ENCODE measurements at places on chromosomes 4 and X. TPM values are rescaled to one million over a fixed set of nuclear protein-coding genes. Genes with fewer than 3 reads are reported as not detected.

GRCh38 chrX:85037114-85037513 lies 33.4 kb downstream of the APOOL start:
- DNase-seq: no peak

DNA sequence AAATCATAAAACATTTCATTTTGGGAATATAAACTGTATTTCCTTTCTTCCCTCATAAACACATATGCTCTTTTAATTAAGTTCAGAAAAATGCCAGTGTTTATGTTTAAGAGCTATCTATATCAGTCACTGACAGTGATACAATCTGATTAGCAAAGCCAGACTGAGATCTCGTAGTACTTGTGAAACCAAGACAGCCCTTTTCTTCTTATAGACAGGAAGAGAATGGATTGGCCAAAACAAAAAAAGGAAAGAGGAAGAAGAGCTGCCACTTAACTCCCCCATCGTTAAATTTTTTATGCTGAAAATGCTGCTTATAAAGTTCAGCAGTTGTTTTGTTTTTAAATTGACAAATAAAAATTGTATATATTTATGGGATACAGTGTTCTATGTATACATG lies 87.4 kb downstream of the PLAC1 start:
- DNase-seq: no peak

DNA sequence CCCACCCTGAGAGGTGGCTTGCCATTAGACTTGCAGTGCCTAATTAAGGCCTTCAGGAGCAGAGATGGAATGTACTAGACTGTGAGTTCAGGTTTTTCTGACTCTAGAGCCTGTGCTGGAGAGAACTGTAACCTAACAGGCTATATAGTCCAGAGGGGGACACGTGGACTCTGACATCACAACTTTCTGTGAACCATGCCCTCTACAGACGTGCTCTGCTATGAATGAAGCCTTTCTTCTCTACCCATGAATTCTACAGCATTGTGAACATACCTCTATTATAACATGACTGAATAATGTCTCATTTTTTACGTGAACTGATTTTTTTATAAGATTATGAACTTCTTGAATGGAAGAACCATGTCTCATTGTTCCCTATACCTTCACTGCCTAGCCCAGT lies 68.8 kb downstream of the EVC2 start:
- DNase-seq: no peak

DNA sequence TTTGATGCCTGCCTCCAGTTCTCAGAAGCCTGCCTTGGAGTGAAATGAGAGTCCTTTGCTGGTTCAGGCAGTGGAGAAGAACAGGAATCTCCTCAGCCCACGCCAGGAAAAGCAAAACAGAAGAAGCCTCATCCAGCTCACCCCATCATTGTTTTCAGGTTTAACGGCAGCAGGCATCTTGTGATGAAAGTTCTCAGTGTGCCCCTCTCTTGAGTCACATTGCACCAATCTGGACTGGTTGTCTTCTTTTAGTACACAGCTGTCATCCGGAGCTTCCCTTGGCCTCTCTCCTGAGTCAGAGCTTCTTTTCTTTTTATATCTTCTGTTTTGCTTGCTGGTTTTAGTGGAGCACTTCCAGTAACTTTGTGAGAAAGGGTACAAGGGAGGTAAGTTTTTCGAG lies 50.9 kb downstream of the TSPAN7 start:
- DNase-seq: no peak

- no peak for DNase-seq
These were observed 18.7 kb upstream of the SEC24B start for GRCh38 chr4:109414938-109415337.

DNA sequence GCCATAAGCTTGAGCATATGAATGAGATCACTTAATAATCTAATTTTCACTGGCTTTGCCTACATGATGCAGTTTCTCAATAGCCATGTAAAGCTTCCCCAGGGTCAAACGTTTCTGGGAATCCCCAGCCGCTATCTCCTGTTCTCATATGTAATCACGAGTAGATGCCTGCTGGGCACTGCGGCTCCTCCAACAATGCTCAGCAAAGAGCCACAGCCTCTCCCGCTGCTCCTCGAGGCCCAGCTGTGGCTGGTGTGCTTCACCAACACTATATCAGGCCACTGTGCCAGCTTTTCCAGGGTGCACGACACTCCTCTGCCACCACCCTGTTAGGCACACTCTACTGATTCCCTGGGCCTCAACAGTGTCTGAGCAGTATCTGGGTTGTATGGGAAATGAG lies 78.3 kb upstream of the RASGEF1B start:
- DNase-seq: no peak

GRCh38 chrX:152817078-152817764 lies 13.3 kb downstream of the CETN2 start:
- no peak for DNase-seq

DNA sequence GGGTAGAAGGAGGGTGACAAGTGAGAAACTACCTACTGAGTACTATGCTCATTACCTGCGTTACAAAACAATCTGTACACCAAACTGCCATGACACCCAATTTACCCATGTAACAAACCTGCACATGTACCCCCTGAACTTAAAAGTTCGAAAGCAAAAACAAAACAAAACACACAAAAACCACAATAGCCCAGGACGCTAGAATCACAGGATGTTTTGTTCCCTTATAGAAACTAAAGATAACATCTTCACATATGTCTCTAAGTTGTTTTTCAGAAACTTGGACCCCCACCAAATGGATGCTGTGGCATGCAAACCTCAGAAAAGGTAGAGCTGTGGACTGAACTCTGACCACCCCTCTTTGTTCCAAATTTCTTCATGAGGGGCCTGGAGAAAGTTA lies 25.2 kb upstream of the PNMA5 start:
- no peak for DNase-seq

- no peak for DNase-seq
These were observed 38.1 kb upstream of the CLDN24 start for GRCh38 chr4:183360161-183360919.

DNA sequence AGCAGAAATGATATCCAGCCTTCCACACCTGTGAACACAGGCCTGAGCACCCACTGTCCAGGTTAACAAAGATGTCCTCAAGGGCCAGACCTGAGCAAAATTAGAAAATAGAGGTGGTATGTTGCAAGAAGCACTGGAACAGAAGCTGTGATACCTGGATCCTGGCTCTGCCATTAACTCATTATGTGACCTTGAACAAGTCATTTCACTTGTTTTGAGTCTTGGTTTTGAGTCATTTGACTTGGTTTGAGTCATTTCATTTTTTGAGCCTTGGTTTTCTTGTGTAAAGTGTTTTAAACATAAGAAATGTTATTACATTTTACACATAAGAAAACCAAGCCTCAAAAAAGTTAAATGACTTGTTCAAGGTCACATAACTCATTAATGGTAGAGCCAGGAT lies 2.9 kb upstream of the NWD2 start:
- no peak for DNase-seq

- no peak for DNase-seq
These were observed 333.2 kb upstream of the MAD2L1 start for GRCh38 chr4:120399826-120400225.

- DNase-seq: peak; percentile 18
These were observed 488 bp downstream of the TBC1D25 start for GRCh38 chrX:48540028-48540375.

- DNase-seq: no peak
These were observed 632.4 kb upstream of the ZFP42 start for GRCh38 chr4:187362937-187363857.

- DNase-seq: no peak
These were observed 1303.5 kb downstream of the RAPGEF2 start for GRCh38 chr4:160406263-160406825.

- no peak for DNase-seq
These were observed 17.7 kb upstream of the CPE start for GRCh38 chr4:165360985-165361670.

DDIT4L gene
- 0.35 TPM for total RNA-seq

BEND2 gene
- not detected for total RNA-seq

GBA3 gene
- total RNA-seq: 29.4 TPM

TLR8 gene
- total RNA-seq: 1.4 TPM

MAP7D2 gene
- 5.2 TPM for total RNA-seq

ADAMTS3 gene
- 0.40 TPM for total RNA-seq

DCAF12L2 gene
- 0.46 TPM for total RNA-seq

PNMA6A gene
- total RNA-seq: 0.98 TPM

RAPGEF2 gene
- total RNA-seq: 41.6 TPM

TLR6 gene
- 4.3 TPM for total RNA-seq
